ENCODE measurements at places on chromosomes 12 and 14.

DNA sequence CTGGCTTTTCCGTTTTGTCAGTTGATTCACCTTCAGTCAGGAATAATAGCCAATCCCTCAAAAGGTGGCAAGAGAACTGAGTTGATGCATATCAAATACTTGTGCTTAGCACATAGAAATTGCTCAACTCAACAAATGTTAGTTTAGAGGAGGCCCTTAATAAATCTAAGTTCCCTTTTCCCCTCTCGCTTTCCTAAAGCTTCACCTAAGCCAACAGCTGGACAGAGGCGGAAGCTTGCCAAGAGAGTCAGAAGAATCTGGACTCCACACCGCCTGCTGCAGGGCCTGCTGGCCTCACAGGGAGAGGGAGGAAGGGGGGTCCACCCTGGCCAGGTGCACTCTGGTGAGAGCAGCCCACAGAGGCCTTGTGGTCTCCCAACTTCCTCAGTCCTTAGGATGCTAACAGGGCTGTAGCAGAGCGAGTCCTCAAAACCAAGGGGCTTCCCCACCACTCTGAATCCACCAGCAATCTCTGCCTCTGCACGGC is 213.1 kb downstream of the CHST11 start:
- peaks cover 17% of the 10 kb centered on the region for H3K4me1 ChIP-seq
- no peak overlapping the region for H3K27ac ChIP-seq
- H3K4me3 ChIP-seq = no peak overlapping the region
- DNase-seq = peak; percentile 44

- no peaks in the 10 kb centered on the region for H3K36me3 ChIP-seq
- H3K4me3 ChIP-seq = no peak overlapping the region
- no peaks in the 10 kb centered on the region for H3K4me1 ChIP-seq
- H3K27me3 ChIP-seq = no peaks in the 10 kb centered on the region
- DNase-seq = no peak
These were observed 29.1 kb downstream of the LRRK2 start for GRCh38 chr12:40253936-40254335.

DNA sequence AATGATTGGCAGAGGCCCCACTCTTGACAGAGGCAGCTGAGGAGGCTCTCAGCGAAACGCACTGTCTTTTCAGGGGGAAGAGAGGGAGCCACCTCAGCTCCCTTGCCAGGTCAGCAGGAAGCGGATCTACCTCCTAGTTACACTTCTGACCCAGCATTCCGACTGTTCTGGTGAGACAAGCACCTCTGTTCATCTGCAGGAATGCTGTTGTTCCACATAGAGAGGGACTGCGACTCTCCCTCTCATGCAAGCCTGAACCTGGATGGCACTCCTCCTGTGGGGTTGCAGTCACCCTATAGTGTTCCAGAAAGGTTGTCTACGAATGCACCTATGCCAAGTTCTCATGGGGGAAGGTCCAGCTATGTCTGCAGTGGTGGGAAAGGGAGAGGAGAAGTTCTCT is 37.1 kb upstream of the AEBP2 start:
- no peak overlapping the region for H3K4me3 ChIP-seq
- H3K36me3 ChIP-seq = no peaks in the 10 kb centered on the region
- no peaks in the 10 kb centered on the region for H3K4me1 ChIP-seq

- H3K4me1 ChIP-seq = no peaks in the 10 kb centered on the region
- no peaks in the 10 kb centered on the region for H3K27me3 ChIP-seq
- no peaks in the 10 kb centered on the region for H3K36me3 ChIP-seq
- DNase-seq = no peak
These were observed 46.3 kb downstream of the NTS start for GRCh38 chr12:85920324-85920947.

DNA sequence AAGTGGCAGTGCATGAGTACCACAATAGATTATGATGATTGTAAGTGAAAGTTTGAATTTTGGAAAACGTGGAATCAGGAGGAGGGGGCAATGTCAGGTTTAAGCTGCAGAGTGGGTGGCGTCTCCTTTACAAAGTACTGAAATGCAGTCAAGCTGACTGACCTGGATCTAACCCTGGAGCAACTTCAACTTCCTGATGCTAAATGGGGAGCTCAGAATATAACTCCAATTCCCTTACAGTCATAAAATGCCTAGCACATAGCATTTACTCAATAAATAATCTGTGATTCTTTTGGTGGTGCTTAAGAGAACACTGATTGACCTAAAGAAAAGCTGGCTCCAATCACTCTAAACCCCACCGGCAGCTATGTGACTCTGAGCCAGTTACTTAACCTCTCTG is 38.5 kb downstream of the CCDC60 start:
- H3K4me3 ChIP-seq = no peak overlapping the region
- no peaks in the 10 kb centered on the region for H3K4me1 ChIP-seq
- H3K27ac ChIP-seq = no peak overlapping the region
- no peaks in the 10 kb centered on the region for H3K36me3 ChIP-seq

GRCh38 chr14:96125536-96125935 is 79.1 kb upstream of the BDKRB2 start:
- no peak overlapping the region for H3K27ac ChIP-seq
- H3K4me1 ChIP-seq = no peaks in the 10 kb centered on the region
- DNase-seq = no peak
- H3K4me3 ChIP-seq = no peak overlapping the region
- no peaks in the 10 kb centered on the region for H3K27me3 ChIP-seq

DNA sequence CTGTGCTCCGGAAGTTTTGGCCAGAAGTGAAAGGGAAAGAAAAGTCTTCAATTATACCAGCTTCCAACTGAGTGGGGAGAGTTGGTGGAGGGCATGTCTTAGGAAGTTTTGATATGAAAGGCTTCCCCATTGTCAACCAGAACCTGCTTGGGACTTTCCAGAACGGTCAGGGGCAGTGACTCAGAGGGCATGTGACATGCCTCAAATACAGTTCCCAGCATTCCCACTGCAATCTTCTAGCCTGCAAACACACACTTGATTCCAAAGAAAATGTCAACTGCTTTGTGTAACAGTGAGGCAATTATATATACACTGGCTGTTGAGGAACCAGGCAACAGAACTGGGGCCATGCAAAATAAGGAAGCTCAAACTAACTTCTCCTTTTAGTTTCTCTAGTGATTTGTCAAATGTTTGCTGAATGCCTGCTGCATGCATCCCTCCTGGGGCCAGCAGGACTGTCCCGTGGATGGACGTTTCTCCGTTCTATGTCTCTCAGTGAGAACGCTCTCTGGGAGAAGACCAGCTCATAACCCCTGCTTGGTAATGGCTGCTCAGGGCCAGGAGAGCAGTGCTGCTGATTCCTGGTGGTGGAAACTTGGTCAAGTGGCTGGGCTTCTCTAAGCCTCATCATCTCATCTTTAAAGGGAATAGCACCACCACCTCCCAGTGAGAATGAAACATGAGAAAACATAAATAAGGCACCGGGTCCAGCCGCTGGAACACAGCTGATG is 18.3 kb downstream of the SLC25A47 start:
- no peak overlapping the region for H3K4me3 ChIP-seq
- no peaks in the 10 kb centered on the region for H3K27me3 ChIP-seq
- no peak for DNase-seq
- peaks cover 13% of the 10 kb centered on the region for H3K4me1 ChIP-seq
- H3K27ac ChIP-seq = no peak overlapping the region

DNA sequence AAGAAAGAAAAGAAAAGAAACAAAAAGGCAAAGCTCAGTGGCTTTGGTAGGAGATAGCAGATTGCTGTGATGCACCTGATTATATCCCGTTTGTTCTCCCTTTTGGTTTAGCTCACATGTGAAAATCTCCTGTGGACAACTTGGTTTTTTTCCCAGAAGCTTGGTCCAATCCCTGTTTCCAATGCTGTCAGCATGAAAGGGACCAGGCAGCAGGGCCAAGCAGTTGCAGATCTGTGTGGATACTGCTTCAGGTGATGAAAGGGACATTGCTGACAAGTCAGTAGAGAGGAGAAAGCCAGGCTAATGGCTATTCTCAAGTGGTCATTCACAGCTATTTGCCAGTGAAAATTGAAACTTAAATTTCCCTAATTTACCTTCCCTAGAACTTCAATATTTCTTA is 18.8 kb upstream of the SLCO1A2 start:
- H3K27ac ChIP-seq = no peak overlapping the region
- H3K4me1 ChIP-seq = no peaks in the 10 kb centered on the region
- no peak overlapping the region for H3K4me3 ChIP-seq
- no peaks in the 10 kb centered on the region for H3K27me3 ChIP-seq

DNA sequence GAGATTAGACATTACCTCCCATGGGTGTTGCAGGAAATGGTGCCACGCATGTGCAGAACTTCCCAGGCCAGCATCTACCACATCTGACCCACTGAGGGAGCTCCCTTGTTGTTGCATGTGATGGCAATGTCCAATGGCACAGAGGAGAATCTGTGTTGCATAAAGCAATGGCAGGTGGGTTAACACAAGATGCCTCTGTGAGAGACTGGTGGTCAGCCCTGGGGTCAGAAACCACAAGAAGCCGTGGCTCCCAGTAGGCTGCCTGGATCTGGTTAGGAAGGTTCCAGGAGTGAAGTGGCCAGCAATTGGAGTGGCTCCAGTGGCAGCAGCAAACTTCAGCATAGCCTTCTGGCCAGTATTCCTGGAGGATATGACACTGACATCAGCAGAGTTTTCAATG is 65.9 kb upstream of the HMGA2 start:
- DNase-seq = no peak
- no peaks in the 10 kb centered on the region for H3K36me3 ChIP-seq
- no peaks in the 10 kb centered on the region for H3K27me3 ChIP-seq
- no peak overlapping the region for H3K27ac ChIP-seq

DNA sequence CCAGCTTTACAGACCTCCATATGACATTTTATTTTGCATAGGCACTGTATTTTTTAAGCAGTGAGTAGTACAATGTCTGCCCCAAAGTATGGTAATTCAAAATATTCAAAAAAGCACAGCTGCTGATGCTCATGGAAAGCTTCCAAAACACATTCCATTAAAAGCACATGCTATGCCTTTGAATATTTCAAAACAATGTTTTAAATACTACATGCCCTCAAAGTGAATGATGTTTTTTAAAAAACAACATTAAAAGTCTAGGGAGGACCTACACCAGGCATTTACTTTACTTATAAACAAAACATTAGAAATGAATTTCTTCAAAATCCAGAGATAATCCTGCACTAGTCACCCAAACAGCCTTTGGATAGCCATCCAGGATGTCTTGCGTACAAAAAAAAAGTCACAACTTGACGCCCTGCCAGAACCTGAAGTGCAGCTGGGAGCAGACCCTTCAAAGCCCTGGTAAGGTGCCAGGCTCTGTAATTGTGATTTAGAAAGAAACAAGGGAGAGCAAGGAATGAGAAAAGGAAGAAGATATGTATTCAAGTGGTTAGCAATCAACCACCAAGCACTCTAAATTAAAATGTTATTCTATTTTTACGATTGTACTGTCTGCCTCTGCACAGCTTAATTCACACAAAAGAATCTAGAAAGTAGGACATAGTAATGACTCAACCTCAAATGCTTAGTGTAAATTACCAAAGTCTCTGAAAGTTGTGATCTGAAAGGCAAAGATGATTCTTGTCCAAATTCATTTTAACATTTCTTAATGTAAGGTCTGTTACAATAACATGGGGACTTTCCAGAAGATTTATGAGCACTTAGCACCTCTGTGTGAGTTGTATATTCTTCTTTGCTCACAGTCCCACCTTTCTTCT is 31.9 kb downstream of the CEP83 start:
- H3K27ac ChIP-seq = no peak overlapping the region
- H3K4me1 ChIP-seq = peaks cover 21% of the 10 kb centered on the region
- DNase-seq = peak; percentile 19
- no peaks in the 10 kb centered on the region for H3K27me3 ChIP-seq
